Esophagus squamous epithelium (tissue), 5 donors: ENCODE measurements at places on chromosomes 7 and 10.

- no peak for DNase-seq
Measured at GRCh38 chr10:59971915-59972314, 65.6 kb upstream of the CCDC6 start.

- no peak for DNase-seq
Measured at GRCh38 chr7:140639366-140640053, 1.1 kb downstream of the DENND2A start.

DNA sequence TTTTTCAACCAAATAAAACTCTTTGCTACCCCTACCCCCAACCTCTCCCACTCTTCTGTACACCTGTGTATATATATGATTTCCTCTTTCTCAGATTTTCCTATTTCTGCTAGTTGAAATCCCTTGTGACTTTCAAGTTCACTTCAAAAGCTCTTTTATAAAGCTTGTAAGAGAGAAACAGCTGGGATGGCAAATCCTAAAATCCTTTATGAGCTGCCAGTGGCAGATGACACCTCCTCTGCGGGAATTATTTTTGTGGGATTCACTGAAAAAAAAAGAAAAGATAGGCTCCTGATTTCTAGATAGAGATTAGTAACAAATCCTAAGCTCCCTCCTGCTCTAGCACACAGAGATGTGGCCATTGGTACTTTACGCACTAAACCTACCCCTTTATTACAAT is 92.9 kb downstream of the AHR start:
- DNase-seq = no peak

DNA sequence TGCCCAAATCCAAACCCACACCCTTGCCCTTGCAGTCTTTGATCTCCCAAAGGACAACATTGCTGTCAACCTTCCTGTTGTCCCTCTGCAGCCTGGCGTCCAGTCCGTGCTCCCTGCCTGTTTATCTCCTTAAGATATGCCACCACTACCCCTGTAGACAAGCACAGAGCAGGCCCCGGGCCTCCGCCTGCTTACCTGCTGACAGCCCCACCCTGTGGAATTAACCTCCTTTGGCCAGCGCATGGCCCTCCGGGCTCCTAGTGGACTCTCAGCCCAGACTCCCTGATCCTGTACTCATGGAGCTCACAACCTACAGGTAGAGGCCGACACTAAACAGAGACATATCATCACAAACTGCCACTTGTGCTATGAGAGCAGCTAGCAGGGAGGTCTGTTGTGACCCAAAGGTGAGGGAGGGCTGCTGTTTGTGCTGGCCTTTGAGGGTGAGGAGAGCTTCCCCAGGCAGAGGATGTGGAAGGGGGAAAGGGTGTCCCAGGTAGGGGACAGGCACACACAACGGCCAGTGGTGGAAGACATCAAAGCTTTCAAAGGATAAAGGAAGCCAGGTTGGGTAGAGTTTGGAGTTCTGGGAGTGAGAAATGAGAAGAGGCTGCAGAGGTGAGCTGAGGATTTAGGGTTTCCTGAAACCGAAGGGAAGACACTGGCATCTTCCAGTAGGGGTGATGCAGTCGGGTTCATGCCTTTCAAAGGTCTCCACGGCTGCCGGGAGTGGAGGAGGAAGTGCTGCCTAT is 174.5 kb upstream of the ZMIZ1 start:
- no peak for DNase-seq

DNA sequence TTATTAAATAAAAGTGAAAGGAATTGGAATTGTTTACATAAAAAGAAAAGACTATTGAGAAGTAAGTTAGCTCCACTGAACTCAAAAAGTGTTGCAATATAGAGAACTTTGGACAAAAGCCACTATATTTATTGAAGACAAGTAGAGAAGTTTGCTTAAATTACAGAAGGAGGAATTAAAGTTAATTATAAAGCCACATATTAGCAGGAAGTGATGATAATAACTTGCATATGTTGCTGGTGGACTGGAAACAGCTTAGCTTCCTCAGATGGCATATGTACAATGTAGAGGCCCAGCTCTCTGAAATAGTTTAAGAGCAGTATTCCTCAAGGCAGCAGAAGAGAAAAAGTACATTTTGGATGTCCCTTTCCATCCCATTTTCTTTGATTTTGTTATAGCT is 400.7 kb downstream of the GATA3 start:
- DNase-seq = no peak

DNA sequence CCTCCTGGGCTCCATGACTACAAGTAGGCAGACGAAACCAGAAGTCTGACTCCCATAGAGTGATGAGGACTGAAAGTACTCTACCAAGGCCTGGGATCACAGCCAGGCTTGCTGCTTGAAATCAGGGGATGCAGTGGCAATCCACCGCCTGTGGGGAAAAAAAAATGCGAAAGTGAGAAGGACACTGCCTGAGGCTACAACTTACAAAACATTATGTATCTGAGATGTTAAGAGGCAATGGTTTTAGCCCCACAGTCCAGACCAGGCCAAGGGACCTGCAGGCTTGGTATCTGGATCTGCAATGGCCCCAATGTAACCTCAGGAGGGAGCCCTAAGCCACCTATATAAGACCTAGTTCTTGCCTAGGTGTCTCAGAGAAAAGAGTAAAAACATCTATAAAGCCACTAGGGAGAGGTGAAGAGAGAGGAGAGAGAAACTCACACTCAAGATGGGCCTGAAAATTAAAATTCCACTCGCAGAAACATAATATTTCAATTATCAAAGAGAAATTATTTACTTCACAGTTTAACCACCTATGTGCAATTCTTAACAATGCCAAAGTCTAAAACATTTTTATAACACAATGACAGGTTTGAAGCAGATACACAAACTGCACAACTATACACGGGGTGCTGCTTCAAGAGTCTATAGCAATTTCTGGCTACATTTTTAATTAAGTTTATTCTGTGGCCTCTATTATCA is 13.9 kb downstream of the DNAJC1 start:
- no peak for DNase-seq

DNA sequence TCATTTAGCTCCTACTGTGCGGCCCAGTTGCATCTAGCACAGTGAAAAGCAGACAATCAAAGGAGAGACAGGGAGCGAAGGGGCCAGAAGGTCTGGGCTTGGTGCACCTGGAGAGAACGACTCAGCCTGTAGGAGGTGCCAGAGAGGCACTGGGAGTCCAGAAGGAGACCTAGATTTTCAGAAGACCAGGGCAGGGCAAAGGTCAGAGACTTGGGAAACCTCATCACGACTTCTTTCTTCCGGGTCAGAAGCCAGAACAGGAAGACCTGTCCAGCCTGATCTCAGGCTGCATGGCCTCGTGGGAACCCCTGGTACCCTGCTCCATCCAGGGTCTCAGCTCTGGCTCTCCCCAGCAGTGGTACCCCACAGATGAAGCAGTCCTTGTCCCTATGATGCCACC is 5.2 kb downstream of the AGAP3 start:
- DNase-seq = no peak

- DNase-seq = no peak
Measured at GRCh38 chr7:128172151-128172550, 68.9 kb upstream of the LEP start.

DNA sequence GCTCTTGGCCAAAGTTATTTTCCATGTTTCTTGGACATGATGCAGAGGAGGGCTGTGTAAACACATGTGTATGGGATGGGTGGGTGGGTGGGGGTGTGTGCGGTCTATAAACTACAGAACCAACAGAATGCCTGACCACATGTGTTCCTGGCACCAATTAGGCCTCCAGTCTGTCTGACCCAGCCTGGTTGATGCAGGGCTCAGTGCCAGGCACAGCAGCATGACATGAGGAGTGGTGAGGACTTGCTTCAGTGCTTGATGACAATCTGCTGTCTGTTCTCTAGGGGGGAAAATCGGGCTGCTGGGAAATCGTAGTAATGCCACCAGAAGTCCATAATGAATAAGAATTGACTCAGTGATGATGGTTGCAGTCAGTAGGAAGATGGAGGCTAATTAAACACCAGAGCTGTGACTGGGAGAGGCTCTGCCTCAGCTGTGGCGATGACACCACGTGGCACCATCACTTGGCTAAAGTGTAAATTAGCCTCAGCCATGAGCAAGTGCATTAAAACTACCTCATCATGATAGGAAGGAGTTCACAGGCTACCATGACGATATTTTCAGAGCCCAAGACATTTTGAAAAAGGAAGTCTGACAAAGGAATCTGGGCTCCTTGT is 260.1 kb upstream of the PODXL start:
- DNase-seq = no peak

DNA sequence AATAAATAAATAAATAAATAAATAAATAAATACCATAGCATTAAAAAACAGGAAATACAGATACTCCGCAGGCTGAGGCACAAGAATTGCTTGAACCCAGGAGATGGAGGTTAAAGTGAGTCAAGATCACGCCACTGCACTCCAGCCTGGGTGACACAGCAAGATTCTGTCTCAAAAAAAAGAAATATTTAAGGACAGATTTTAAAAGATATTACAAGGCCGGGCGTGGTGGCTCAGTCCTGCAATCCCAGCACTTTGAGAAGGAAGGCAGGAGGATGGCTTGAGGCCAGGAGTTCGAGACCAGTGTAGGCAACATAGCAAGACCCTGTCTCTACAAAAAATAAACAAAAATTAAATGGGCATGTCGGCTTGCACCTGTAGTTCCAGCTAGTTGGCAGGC is 17.5 kb upstream of the SNX8 start:
- no peak for DNase-seq

DNA sequence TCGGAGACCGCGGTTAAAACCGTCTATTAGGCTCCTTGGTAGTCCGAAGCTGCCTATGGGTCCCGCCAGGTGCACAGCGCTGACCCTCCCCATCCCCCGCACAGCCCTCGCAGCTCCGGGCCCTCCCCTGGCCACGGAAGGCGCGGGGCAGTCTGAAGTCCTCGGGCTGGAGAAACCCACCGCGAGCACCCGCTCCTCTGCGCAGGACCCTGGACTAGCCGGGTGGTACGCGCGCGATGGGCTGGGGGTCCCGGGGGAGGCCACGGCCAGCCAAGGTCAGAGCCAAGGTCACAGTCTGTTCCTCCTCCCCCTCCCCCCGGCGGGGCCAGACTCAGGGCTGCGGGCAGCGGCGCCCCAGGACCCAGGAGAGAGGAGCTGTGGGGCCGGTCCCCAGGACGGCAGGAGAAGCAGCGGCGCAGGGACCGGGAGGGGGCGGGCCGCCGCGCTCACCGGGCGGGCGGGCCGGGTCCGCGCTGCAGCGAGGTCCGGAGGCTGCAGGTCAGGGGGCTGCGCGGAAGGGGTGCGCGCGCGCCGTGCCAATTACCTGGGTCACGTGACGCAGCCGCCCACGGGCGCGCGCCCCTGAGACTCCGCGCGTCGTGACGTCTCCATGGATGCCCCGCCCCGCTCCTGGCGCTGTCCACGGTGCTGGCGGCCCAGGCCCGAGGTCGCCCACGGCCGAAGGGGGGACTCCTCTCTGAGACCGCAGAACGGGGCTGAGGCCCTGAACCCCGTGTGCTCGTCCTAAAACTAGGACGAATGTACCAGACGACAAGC is at the start of gene OGDHL:
OGDHL (minus strand) TSS at position 535 of the 777 bp plus-strand sequence. CDS start 3,731 bp downstream, outside the sequence.
- DNase-seq = no peak

GRCh38 chr7:94008537-94008936 is 4.4 kb upstream of the BET1 start:
- DNase-seq = no peak

DNA sequence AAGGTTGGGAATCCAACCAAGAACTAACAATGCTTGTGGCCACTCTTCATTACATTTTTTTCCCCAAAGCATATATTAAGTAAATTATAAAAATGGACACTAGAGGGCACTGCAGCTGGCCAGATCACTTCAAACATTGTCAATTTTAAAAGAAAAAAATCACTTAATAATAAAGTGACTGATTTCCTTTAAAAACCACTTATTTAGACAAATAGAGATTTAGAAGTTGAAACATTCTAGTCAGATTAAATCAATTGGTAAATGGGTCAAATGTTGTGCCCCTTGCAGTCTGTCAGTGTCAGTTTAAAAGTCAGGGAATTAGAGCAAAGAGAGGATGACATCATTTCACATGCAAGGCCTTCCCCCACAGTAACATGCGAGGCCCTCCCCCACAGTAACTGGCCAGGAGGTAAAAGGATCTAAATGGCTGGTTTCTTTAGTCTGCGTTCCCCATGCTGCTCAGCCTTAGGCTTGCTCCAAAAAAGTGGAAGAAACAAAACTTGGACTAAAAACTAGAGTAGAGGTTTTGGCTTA is 177.9 kb downstream of the SKAP2 start:
- no peak for DNase-seq

DNA sequence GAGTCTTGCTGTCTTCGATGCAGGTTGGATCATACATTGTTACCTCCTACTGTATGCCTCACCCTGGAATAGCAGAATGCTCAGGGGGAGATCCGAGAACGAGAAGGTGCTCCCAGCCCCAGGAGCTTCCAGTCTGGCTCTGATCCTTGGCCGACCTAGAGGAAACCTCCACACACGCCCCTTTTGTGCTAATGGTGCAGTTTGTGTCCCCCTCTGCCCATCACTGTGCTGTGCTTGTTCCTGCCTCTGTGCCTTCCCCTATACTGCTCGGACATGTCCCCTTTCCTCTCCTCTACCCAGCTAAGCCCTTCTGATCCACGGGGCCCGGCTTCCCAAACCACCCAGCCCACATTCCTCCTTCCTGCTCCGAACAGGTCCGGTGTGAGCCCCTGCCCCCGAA is 32.5 kb downstream of the ZNF775 start:
- no peak for DNase-seq

DNA sequence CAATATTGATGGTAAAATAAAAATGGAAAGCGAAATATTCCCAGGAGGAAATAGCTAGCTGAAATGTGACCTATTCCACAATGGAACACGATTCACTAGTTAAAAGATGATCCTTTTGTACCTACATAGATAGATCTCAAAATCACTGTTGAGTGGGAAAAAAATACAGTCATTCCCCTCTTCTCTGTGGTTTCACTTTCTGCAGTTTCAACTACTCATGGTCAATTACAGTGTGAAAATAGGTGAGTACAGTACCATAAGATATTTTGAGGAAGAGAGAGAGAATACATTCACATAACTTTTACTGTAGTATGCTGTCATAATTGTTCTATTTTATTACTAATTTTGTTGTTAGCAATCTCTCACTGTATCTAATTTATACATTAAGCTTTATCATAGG is 56.0 kb upstream of the COL13A1 start:
- DNase-seq = no peak

DNA sequence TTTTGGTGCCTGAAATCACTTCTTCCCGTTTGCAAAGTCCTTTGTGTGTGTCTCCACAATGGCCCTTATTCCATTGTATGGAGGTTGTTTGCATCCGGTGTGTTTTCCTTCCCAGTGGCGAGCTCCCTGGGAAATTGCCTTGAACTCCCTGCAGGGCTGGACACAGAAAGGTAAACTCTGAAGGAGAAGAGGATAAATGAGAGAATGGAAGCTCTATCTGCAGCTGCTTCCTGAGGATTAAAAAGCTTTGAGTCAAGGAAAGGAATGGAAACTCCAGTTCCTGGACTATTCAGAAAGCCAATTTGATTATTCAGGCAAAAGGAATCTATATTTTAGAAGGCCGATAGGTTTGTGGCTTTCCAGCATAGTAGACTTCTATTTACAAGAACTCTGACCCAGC is 4.4 kb upstream of the GRK5 start:
- DNase-seq = no peak

- no peak for DNase-seq
Measured at GRCh38 chr10:117805139-117805538, 241.6 kb downstream of the RAB11FIP2 start.

- no peak for DNase-seq
Measured at GRCh38 chr7:36939816-36940215, 215.5 kb upstream of the AOAH start.

- DNase-seq = no peak
Measured at GRCh38 chr7:155581107-155581830, 34.9 kb upstream of the CNPY1 start.

- no peak for DNase-seq
Measured at GRCh38 chr10:131848296-131848695, 52.5 kb upstream of the PPP2R2D start.
